ENCODE measurements at places on chromosomes 7 and 10. TPM values are rescaled to one million over a fixed set of nuclear protein-coding genes. Genes with fewer than 3 reads are reported as not detected.

DNA sequence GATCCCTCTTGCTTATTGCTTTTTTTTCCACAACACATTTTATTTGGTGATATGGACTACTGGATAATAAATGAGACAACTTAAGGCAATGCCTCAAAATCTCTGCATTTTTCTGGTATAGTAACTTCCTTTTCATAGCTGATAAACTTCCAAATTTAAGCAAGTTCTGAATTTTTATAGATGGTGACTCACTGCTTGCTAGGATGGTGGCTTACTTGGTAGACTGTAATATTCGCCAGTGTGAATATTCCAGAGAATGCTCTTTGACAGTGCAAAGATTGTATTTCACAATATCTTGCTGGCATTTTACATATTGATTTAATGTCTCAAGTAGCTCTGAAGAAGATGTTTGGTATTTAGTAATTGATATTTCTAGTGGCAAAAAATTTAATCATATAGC lies 472.4 kb downstream of the TFEC start:
- no peak for DNase-seq

GRCh38 chr10:48556065-48556464 lies 48.8 kb downstream of the ARHGAP22 start:
- DNase-seq: no peak

Gene UBE3C
- polyA plus RNA-seq: 20.9 TPM

Gene SERPINE1
- polyA plus RNA-seq: 3.5 TPM

DNA sequence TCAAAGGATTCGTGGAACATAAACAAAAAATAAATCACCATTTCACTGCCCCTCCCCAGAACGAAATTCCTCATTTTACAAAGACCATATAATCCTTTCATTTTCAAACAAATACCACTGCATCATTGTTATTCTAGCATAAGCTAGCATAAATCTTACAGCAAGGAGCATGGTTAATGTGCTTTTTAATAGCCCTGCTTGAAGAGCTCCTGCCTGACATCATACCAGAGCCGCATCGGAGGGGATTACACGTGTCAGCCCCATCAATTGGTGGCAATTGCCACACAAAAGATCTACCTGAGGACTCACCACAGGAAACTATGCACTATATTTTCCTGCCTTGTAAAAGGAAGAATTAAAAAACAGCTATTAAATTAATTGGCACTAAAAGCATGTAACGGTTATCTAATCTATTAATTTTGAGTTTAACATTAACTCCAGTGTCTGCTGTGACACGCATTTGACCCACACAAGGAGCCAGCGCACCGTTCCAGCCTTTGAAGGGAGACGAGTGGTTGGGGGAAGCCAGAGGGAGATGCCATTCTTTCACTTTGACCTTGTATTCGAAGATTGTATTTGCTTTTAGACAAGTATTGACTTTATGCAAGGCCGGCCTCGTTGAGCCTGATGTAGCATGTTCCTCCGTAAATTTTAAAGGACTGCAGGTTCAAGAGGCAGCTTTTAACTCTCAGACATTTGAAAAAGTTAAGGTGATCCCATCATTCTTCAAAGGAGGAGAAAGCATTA lies 261.1 kb upstream of the RNF32 start:
- no peak for DNase-seq

GRCh38 chr7:44157116-44158080 lies 16.3 kb upstream of the MYL7 start:
- no peak for DNase-seq

DNA sequence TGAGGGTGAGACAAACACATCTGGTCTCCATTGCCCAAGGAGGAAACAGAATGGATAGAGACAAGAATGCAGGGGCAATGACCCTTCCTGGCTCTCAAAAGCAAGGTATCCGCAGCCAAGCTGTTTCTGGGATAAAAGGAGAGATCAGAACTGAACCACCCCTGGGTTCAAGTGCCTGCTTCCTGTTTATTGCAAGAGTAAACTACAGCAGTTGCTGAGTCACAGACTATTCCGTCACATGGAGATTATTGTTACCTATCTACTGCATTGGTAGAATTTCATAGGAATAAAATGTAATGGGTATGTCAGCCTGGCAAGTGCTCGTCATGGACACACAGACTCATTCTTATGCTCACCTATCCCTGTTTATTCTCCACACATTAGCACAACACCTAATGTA lies 821.6 kb downstream of the GRID1 start:
- no peak for DNase-seq

GRCh38 chr7:106423821-106424475 lies 139.2 kb upstream of the NAMPT start:
- DNase-seq: no peak

DNA sequence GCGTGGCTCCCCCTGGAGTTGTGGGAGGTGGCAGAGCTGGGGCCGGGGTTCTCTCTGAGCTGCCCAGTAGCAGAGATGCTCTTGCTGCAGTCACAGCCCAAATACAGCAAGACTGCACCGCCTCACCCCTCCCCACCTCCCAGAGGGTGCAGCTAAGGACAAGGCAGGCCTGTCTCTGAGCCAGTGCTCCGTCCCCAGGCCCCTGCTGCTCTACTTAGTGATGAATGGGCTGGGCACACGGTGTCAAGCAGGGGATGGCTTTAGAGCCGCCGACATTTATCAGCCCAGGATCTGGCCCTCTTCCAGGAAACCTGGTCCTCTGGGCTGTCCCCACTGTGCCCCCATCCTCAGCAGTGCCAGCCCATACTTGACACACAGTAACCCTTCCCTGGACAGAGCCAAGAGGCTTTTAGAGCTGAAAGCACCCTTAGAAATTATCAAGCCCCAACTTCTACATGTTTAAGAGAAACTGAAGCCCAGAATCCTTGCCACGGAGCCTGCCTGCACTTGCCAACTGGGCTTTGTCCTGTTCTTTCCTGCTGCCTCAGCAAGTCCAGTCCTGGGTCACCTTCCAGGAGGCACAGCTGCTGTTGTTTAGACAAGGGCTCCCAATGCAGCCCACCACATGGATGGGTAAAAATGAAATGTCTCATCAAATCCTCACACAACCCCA lies 137.1 kb upstream of the UNC5B start:
- DNase-seq: peak; percentile 8

Gene PVRIG
- polyA plus RNA-seq: not detected

Gene HOXA3
- 6.3 TPM for polyA plus RNA-seq

Gene C7orf57
- not detected for polyA plus RNA-seq

Data from kidney (tissue), 22 donors.